Upper lobe of left lung (tissue), 6 donors: ENCODE measurements at places on chromosomes 13 and 19.

DNA sequence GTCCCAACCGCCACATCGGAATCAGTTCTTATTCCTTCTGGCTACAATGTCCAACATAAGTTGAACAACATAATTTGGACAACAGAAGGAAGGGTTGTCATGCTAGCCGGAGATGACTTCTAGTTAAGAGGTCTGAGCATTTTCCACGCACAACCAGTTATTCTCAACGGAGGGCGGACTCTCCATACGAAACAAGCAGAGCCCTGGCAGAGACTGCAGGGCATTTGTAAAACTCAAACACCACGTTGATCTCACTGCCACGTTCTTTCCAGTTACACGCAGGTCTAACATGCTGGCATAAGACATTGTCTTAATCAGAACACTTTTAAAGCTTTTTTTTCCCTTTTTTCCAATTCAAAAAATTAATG, 38.3 kb upstream of the DCUN1D2 start:
- no peak for DNase-seq

DNA sequence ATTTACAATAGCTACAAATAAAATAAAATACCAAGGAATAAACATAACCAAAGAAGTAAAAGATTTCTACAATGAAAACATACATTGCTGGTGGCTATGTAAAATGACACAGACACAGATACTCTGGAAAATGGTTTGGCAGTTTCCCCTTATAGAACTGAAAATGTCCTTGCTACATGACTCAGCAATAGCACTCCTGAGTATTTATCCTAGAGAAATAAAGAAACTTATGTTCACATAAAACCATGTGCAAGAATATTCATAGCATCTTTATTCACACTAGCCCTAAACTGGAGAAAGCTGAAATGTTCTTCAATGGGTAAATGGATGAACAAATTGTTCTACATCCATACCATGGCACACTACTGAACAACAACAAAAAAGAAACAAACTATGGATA, 100.2 kb upstream of the RFC3 start:
- no peak for DNase-seq

- no peak for DNase-seq
Measured at GRCh38 chr19:45451131-45451849, 16.5 kb upstream of the FOSB start.

DNA sequence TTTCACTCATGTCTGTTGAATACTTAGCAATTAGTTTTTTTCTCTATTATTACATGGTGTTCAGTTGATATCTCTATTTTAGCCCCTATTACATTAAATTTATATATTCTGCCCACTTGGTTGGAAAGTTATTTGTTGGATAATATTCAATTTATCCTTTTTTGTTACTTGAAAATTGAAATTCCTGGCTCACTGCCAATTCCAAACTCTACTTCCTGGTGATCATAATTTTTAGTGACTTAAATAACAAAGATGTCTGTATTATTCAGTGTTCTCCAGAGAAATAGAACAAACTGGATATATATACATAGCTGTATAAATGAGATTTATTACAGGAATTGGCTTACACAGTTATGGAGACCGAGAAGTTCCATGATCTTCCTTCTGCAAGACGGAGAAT, 93.6 kb downstream of the GPC5 start:
- no peak for DNase-seq

- DNase-seq = peak; percentile 85
Measured at GRCh38 chr13:94710881-94711560, 1.3 kb downstream of the SOX21 start.

- DNase-seq = no peak
Measured at GRCh38 chr13:42014119-42014518, 34.3 kb upstream of the DGKH start.

- DNase-seq = no peak
Measured at GRCh38 chr19:7421941-7422744, 66.7 kb downstream of the PEX11G start.

- peak; percentile 41 for DNase-seq
Measured at GRCh38 chr13:34942732-34943435, 814 bp downstream of the NBEA start.

DNA sequence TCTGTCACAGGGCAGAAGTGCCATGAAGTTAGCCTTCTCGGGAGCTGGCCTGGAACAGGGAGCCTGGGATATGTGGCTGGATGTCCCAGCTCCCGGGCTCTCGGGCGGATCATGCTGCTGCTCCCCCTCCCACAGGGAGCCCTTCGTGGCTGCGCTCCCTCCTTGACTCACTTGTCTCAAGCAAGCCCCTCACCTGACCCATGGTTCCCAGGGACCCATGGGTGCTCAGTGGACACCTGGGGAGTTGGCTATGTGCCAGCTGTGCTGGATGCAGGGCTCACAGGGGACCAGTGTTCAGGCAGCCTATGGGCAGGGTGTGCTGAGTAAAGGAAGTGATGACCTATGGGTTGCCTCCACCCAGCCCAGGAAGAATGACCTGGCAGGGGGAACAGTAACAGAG, 213.1 kb upstream of the SGCG start:
- no peak for DNase-seq
